ENCODE measurements at places on chromosomes 2 and 18. TPM values are rescaled to one million over a fixed set of nuclear protein-coding genes. Genes with fewer than 3 reads are reported as not detected.

Gene SCYGR7
- not detected for total RNA-seq

Gene GPN1
- total RNA-seq: 56.7 TPM

Gene PPP1R1C
- 8.6 TPM for total RNA-seq

Gene ACVR1
- 17.3 TPM for total RNA-seq

Gene RBM44
- not detected for total RNA-seq

Gene HOXD9
- total RNA-seq: not detected

All from hair follicular keratinocyte (primary cell).